Stimulated activated CD8-positive, alpha-beta memory T cell treated with anti-CD3 and anti-CD28 coated beads, Interleukin-15, amount 100 ng/mL, for 1 hour (primary cell): ENCODE measurements at places on chromosomes 12 and 14.

DNA sequence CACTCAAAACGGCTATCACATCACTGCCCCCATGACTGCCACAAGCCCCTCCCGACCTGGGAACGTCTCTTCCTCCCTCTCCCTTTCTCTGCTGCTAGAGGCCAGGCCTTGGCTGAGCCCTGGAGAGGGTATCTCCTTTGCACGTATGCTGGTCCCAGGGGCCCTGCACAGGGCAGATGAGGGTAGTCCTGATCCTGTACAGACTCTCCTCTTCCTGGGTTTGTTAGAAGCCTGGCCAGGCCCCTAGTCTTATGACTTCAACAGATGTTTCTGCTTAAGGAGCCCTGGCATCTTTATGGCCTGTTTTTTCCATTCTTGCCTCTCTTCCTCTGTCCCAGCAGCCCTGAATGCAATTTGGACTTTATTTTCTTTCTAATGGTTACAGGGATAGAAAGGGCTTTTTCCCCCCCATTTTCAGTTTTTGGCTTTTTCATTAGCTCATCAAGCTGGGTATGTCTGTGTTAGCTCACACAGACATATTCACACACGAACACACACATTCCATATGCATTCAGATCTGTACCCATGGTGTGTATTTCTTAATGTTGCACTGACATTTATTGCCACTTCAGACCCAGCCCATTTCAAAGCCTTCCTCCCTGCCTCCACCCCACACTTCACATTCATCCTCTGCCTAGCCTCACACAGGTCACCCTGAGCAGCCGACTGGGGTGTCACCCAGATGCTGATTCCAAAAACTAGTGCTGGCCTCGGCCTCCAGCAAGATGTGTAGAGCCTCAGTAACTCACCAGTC is 203.2 kb downstream of the ZFP36L1 start:
- DNase-seq: no peak

DNA sequence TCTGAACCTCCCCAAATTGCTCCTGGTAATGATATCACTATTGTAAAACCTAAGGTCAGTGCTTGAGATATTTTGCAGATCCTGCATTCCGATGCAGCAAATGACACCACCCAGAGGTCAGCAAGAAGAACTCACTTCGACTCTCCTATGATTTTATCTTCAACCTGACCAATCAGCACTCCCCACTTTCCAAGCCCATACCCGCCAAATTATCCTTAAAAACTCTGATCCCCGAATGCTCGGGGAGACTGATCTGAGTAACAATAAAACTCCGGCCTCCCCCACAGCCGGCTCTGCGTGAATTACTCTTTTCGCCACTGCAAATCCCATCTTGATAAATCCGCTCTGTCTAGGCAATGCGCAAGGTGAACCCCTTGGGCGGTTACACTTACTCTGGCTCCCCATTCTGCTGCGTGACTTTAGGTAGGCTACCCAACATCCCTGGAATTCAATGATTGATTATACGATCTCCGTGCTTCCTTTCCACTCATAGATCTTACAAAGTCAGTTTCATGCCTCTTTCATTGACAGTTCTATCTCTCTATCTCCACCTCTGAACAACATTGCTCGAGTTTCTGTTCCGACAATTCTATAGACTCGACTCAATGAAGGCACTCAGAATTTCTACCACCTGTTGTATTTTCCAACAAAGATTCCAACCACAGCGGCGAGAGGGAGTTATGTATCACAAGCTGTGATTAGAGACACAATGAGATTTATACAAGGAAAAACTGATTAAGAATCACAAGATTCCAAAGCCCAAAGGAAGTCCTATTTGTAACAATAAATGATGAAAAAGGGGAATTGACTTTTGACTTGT is 939 bp downstream of the NPC2 start:
- no peak for DNase-seq

GRCh38 chr12:55702861-55703260 is 4.8 kb downstream of the ITGA7 start:
- no peak for DNase-seq

GRCh38 chr12:83904175-83904574 is 1008.4 kb downstream of the SLC6A15 start:
- DNase-seq: no peak

- no peak for DNase-seq
Measured at GRCh38 chr12:131829356-131829747, 1.2 kb downstream of the MMP17 start.

DNA sequence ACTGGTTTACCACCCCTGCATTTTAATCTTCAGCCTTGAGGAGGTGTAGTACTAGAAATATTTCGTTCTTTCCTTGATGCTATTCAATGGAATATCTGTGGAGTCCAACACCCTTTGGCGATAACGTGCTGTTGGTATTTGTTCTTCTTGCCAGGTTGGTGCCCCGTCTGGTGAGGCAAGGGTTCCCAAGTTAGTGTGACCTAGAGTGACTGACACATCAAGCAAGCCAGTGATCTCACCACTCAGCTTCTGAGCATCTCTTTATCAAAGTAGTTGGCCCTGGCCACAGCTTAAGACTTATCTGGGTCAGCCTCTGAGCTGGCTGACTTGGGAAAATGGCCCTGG is 60.2 kb downstream of the PLXNC1 start:
- no peak for DNase-seq

DNA sequence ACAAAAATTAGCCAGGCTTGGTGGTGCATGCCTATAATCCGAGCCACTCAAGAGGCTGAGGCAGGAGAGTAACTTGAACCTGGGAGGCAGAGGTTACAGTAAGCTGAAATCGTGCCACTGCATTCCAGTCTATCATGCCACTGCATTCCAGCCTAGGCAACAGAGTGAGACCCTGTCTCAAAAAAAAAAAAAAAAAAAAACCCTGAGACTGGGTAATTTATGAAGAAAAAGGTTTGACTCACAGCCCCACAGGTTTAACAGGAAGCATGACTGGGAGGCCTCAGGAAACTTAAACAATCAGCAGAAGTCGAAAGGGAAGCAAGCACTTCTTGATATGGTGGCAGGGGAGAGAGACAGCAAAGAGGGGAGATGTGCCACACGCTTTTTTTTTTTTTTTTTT is 123.2 kb downstream of the GXYLT1 start:
- no peak for DNase-seq

DNA sequence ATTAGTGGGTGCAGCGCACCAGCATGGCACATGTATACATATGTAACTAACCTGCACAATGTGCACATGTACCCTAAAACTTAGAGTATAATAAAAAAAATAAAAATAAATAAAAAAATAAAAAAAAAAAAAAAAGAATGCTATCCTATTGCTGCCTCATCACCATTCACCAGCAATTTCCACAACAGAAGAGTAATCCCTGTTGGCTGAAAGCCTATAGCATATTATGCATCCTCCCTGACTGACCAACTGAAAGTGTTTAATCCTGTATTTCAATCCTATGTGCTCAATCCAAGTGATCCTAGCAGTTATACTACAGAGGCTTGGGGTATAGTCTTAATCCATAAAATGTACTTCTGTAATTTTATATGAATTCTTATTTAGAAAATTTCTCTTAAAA is 18.5 kb downstream of the DICER1 start:
- no peak for DNase-seq

- no peak for DNase-seq
Measured at GRCh38 chr12:64714551-64714968, 44.6 kb downstream of the GNS start.

GRCh38 chr14:76491172-76491930 is 115.4 kb downstream of the ESRRB start:
- DNase-seq: no peak

DNA sequence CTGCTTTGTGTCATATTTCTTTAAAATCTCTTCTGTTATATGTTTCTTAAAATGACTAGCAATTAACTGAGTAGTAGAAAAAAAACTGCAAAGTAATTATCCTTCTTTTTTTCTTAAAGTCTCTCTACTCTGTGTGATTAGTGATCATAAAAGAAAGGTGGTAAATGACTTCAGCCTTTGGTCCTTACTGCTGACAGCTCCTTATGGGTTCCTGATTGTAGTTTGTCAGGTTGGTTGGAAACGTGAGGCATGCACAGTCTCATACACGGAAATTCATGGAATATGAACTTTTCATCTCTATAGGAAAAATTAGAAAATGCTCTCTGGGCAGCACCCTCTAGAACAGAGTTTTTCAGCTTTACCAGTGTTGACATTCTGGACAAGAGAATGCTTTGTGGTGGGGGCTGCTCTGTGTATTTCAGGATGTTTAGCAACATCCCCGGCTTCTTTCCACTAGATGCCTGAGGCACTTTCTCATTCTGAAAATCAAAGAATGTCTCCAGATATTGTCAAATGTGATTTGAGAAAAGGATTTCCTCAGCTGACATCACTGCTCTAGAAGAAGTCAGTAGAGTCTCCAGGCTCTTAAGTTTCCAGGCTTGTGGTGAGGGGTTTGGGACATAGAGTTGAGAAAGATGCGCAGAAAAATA is 121.0 kb downstream of the PIK3C2G start:
- DNase-seq: no peak

DNA sequence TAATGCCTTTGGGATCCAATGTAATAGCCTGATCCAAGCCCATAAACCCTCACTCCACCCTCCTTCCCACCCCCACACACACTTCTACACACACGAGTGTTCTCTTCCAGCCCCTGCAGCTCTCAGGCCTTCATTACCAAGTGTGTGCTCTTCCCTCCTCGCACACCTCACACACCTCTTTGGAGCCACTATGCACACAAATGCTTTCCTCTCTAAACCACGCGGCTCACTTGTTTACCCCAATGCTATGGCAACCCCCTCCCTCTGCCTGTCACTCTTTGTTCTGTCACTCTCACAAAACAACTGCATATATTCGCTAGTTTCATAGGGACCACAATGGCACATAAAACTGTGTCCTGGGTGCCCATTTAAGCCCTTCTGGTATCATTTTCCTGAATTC is 35.1 kb downstream of the PPP2R5E start:
- DNase-seq: no peak

GRCh38 chr14:83534995-83535394 is 1994.9 kb upstream of the FLRT2 start:
- no peak for DNase-seq

DNA sequence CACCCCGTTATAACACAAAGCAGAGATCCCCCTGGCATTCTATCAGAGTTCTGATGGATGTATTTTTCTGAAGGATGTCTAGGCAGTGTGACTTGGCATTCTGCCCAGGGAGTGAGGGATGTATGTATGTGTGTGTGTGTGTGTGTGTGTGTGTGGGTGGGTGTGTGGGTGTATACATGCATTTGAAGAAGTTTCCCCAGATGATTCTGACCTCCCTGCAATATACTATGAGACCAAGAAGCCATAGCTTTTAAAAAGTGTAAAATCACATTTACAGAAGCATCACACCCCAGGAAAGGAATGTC is 59.7 kb upstream of the NAP1L1 start:
- no peak for DNase-seq

DNA sequence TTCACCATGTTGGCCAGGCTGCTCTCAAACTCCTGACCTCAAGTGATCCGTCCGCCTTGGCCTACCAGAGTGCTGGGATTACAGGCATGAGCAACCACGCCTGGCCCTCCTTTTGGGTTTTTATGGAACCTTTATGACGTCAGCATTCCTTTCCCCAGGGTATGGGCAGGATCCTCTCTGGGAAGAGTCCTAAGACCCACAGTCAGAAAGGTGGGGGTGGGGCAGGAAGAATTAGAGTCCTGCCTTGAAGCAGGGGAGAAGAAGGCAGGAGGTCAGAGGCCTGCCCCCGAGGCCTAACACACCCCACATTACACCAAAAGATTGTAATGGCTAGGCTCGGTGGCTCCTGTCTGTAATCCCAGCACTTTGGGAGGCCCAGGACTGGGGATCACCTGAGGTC is 30.8 kb upstream of the CDK17 start:
- no peak for DNase-seq

DNA sequence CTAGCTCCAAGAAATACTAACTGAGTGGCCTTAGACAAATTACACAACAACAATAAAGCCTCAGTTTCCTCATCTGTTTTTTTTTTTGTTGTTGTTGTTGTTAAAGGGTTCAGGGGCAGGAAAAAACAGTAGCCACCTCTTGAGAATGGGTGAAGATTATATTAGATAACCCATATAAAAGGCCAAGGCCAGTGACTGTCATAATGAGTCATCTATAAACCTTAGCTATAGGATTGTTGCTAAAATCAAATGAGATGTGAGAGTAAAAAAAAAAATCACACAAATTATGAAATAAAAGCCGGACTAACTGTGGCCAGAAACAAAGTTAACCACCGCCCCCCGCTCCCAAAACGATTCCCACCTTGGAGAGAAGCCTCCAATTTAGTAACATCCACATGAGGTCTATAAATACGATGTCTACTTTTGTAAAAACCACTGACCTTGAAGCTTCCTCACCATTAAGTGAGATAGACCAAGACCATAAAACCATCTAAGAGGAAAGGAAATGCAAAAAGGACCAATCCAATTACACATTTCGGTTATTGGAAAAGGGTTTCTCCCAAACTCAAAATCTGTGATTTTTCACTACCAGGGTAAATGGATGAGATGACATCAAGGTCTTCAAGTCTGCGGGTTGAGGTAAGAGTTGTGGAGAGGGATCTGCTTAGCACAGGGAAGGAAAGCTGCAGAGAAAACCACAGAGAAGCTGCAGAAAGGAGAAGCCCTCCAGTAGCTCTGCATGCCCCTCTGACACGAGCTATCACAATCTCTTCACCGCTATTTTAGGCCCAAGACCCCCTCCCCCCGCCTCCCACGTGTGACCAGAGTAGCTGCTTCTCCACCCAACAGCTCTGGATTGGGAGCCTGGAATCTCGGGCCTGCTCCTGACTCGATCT is 1.0 kb downstream of the NAA25 start:
- no peak for DNase-seq

GRCh38 chr12:121334513-121335343 is 17.5 kb downstream of the ANAPC5 start:
- DNase-seq: no peak

DNA sequence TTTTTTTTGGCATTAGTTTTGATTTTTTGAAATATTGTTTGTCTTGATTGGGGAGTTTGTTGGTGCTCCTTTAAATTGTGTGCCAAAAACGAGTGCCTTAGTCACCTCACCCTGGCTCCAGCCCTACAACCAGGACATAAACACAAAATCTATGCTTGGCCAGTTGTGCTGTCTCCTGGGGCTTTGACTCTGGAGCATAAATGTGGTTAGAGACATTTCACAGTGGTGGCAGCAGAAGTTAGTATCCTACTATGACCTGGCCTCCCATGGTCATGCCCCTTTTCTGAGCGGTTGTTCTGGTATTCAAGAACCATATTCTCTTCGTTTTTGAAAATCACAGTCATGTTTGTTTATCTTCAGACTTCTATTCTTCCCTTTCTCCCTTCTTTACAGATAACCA is 70.7 kb upstream of the PSMA6 start:
- no peak for DNase-seq

DNA sequence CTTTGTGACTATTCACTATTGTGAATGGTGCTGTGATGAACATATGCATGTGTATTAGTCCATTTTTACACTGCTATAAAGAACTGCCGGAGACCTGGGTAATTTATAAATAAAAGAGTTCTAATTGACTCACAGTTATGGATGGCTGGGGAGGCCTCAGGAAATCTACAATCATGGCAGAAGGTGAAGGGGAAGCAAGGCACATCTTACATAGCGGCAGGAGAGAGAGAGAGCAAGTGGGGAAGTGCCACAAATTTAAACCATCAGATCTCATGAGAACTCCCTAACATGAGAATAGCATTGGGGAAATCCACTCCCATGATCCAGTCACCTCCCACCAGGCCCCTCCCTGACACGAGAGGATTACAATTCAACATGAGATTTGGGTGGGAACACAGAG is 90.8 kb downstream of the ATP23 start:
- no peak for DNase-seq

GRCh38 chr14:73753124-73753886 is 39.1 kb upstream of the PNMA1 start:
- no peak for DNase-seq
